CD4-positive, alpha-beta T cell treated with Interleukin-2 at 100 ng/mL for 4 hours (primary cell): ENCODE measurements at places on chromosomes 1 and 21.

GRCh38 chr21:37208056-37208721 is 58.9 kb downstream of the VPS26C start:
- peak; percentile 19 for DNase-seq

GRCh38 chr1:51551848-51552296 is 32.8 kb upstream of the EPS15 start:
- DNase-seq, result no peak

- DNase-seq, result no peak
These were observed 816.9 kb downstream of the PLA2G4A start for GRCh38 chr1:187645651-187646050.

- no peak for DNase-seq
These were observed 24.4 kb upstream of the PIGC start for GRCh38 chr1:172468296-172468695.

DNA sequence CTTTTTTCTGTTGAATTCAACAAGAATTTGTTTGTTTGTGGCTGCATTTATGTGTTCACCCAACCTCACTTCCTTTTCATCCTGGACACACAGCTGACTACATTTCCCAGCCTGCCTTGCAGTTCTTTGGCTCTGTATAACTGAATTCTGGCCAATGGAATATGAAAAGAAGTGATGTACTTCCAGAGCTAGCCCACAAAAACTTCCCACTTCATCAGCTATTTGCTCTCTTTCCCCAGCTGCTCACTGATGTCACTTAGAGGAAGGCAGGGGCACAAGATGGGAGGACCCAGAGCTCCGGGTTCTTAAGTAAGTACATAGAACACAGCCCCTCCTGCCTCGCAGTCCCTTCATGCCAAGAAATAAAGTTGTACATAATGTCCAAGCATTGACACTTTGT is 235.0 kb upstream of the FGGY start:
- no peak for DNase-seq

- no peak for DNase-seq
These were observed 4.0 kb upstream of the KCNA10 start for GRCh38 chr1:110523011-110523410.

DNA sequence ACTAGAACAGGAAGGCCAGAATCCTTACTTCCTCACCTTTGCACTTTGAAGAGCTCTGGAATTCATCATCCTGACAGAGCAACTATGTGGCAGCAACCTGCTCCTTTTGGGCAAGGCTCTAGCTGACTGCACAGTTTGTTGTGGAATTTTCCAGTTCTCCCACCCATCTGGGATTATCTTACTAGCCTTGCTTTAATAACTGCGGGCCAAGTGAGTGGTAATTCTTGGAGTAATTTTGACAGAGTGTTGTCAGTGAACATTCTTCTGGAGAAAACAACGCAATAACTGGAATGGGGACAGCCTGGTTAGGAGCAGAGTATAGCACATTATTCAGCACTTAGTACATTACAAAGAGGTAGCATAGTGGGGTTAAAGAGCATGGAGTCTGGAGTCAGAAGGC is 75.3 kb downstream of the NTMT2 start:
- DNase-seq, result no peak

- DNase-seq, result no peak
These were observed 223.2 kb downstream of the TNR start for GRCh38 chr1:175520186-175520585.

- no peak for DNase-seq
These were observed 15.2 kb downstream of the ADSS2 start for GRCh38 chr1:244436336-244437085.

GRCh38 chr1:172977296-172978017 is 73.3 kb downstream of the TNFSF18 start:
- no peak for DNase-seq

- DNase-seq, result no peak
These were observed 277.9 kb downstream of the GRIK1 start for GRCh38 chr21:29661672-29662442.

- DNase-seq, result no peak
These were observed 7.2 kb upstream of the MAP10 start for GRCh38 chr1:232797856-232798510.

DNA sequence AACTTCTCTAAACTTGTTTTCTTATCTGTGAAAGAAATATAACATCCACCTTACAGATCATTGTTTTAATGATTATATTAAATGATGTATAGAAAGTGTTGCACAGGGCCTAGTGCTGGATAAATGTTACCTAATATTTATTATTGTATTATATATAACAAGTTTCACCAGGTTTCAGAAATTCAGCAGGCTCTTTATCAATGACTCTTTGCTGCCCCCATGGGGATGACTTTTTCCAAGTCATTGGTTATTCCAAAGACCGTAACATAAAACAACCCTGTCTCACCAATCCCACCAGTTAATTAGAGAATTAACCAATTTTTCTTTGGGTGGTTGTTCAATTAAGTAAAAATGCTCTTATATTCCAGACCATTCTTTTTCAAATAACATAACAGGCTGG is 7.3 kb upstream of the DEDD start:
- DNase-seq, result peak; percentile 71

DNA sequence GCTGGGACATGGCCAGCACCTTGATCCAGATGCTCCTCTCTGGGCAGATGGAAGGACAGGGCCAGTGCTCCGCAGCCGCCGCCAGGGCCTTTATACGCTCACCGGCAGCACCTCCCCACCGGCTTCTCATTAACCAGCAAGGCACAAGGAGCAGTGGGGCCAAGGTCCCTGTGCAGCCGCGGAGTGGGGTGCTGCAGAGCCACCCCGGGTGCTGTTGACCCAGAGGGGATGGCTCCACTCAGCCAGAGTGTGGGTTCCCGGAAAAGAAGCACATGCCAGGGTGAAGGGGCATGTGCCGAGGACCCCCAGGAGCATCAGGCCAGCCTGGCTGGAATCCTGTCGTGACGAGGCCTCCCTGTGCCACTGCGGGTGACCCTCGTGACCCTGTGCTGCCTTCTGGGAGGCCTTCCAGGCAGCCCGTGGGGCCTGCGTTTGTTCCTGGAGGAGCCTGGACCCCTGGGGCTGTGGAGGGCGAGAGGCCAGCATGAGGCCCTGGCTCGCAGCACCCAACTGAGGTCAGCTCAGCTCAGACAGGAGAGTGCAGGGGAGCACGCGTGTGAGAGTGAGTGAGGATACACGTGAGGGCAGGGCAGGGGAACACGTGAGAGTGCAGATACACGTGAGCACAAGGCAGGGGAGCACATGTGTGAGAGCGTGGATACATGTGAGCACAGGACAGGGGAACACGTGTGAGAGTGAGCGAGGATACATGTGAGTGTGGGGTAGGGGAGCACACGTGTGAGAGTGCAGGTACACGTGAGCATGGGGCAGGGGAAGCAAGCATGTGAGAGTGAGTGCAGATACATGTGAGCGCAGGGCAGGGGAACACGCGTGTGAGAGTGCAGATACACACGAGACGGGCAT is at the start of gene FTCD:
FTCD (minus strand) TSS at position 66 of the 864 bp plus-strand sequence; CDS start at position 10, 56 bp downstream.
- DNase-seq, result no peak

DNA sequence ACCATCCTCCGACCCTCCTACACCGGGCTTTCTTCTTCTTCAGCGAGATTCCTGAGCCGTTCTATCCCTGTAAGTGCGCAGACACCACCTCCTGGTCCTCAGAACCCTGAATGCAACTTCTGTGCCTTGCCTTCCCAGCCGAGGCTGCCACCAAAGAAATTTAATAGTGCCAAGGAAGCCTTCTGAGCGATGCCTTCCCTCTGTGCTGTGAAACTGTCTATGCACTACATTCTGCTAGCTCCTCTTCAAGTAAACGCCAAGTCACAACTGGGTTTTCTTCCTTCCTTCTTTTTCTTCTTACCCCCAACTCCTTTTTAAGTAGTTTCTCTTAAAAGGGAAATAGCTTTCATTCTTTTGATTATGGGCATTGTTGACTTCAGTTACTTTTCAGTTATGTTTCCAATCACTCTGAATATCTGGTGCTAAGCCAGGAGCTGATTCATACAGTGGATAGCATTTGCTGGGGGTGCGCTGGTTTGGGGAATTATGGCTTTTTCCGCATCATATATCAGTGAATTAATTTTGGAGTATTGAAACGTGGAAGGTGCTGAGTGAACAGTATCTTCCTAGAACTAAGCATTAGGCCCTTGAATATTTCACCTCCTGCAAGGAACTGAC is 38.6 kb upstream of the GPR88 start:
- DNase-seq, result no peak

DNA sequence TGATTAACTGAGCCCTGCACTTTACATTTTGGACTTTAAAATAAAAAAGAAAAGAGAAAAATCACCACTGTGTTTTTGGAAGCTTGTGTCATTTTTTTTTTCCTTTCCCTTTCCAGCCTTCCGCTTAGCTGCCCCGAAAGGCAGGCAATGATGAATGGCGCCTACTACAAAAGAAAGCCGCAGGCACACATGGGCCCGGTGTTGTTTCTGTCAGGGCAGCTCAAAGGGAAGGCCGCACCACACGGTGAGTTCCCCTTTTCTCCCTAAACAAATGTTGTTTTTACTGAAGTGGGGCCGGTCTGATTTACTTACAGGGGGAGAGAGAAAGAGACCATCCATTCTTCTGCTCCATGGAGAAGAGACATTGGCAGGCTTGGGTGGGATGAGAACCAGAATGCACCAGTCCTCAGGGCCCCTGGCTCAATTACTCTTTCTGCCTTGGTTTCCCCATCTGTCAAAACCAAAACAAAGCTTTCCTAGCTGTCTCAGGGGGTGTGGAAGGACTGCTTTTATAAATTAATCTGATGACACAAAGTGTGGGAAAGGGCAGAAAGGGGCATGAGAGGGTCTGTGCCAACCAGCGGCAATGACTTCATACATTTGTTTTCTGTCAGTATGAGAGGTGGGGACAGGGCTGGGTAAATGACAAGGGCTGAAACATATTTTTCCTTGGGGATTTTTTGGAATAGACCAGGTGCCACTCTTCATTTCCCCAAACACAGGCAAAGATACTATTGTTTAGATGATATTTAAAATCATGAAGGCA is 91.4 kb upstream of the PLXNA2 start:
- DNase-seq, result no peak

GRCh38 chr1:185420588-185421081 is 103.6 kb upstream of the IVNS1ABP start:
- peak; percentile 62 for DNase-seq

DNA sequence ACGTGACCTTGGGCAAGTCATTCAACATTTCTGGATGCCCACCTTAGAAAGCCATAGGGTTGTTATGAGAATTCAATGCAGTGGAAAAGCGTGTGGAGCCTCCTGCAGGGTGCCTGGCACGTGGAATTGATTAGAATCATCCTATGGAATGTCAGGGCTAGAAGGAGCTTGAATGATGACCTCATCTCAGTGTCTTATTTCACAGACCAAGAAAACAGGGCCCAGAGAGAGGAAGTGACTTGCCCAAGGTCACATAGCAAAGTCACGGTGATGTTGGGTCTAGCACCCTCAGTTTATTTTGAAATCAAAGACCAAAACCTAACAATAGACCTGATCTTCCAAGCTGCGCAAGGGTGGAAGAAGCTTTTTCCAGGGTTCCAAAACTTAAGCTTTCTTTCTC is 6.0 kb downstream of the TRABD2B start:
- no peak for DNase-seq

GRCh38 chr1:12561121-12561520 is 56.9 kb downstream of the DHRS3 start:
- no peak for DNase-seq

GRCh38 chr1:218273762-218274479 is 11.2 kb upstream of the RRP15 start:
- DNase-seq, result no peak

DNA sequence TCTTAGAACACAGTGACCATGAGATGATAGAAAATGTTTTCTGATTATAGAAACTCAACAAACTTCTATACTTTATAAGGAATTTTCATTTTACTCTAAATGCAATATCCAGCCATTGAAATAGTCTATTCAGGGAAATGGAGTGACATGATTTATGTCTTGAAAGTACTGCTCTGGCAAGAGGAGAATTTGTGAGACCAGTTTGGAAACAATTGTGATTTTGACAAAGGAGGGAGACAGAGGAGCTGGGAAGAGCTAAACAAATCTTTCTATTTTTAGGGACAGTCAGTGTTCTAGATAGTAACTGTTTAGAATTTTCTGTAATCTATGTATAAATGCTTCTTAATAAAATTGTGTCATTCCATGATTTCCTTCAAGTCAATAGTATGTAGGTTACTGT is 252.3 kb downstream of the FMN2 start:
- DNase-seq, result no peak

DNA sequence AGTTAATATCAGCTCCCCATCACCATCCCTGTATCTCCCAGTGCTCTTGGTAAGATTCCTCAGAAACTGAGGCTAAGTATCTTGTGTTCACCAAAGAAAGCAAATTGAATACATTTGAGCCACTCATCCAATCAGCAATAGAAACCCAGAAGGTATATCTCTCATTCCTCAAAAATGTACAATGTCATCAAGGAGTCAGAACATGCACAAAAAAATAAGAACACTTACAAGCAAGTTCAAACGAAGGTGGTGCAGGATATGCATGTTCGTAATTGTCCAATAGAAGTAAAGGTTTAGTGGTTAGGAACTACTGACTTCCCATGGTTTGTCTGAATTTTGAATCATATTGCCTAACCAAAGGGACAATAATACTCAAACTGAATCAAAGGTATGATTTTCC is 24.3 kb downstream of the RXRG start:
- DNase-seq, result no peak

DNA sequence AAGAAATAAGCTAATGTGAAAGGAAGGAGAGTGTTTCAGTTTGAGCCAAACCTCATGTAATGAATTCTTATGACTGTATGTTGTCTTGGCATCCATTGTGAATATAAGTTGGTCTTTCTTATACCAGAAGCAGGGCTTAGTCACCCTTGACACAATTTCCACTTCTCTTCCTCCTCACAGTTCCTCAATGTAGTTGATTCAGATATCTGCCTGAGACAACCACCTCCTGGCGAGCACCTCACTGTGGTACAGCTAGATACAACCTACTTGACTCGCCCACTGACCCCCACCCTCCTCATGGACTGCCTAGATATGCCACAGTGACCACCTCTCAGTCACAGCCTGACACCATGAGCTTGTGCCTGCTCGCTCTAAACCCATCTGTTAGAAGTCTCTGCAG is 45.6 kb downstream of the KYAT3 start:
- no peak for DNase-seq

GRCh38 chr1:231590453-231591198 is 36.0 kb upstream of the DISC1 start:
- DNase-seq, result peak; percentile 45

GRCh38 chr21:38284216-38284615 is 27.4 kb downstream of the KCNJ15 start:
- DNase-seq, result no peak

GRCh38 chr1:2859881-2860430 is 58.5 kb upstream of the TTC34 start:
- DNase-seq, result no peak

- DNase-seq, result no peak
These were observed 74.4 kb downstream of the DUSP10 start for GRCh38 chr1:221667504-221667903.

GRCh38 chr21:44368711-44369446 is 15.5 kb downstream of the TRPM2 start:
- no peak for DNase-seq

DNA sequence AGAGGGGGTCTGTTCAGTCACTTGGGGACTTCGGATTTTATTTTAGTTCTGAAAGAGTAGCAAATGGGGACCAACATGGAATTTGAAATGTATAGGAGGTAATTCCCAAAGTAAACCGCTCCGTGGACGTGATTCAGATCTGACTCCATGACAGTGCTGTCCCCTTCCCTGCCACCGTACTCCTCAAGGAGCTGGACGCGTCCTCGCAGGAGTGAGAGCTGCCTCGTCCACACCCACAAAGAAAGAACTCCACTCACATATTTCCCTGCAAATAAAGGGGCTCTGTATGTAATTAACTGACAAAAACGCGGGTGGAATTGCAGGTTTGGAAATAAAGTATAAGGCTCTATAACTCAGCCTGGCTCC is 183.6 kb downstream of the ETS2 start:
- no peak for DNase-seq
